D721Med (cell line): ENCODE measurements at places on chromosomes 16 and 17.

- DNase-seq, result no peak
Measured at GRCh38 chr17:15284537-15284936, 19.4 kb upstream of the PMP22 start.

DNA sequence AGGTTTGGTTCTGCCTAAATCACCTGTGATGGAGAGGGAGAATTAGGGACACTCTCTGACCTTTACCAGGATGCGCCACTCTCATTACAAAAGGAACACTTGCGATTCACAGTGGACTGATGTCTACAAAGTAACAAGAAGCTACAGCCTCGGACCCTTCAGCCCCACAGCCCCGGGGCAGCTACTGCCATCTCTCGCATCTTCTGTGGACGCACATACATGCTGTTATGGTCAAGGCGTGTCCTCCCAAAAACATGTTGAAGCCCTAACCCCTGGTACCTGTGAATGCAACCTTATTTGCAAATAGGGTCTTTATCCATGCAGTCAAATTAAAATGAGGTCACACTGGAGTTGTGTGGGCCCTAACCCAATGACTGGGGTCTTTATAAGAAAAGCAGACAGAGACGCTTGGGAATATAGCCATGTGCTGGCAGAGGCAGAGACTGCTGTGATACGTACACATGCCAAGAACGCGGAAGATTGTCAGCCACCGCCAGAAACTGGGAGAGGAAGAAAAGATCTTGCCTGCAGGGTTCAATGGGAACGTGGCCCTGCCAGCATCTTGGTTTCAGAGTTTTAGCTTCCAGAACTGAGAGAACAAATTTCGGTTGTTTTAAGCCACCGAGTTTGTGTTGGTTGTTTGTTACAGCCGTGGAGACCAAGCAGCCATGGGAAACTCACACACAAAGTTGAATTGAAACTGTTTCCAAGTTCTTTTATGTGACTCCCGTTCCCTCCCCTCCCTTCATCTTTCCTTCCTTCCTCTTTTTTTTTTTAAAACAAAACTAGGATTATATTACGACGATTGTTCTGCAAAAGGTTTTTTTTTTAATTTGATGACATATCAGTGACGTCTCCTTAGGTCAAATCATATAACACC, 23.1 kb downstream of the ATP2C2 start:
- no peak for DNase-seq

- DNase-seq, result no peak
Measured at GRCh38 chr17:43526886-43527648, 19.1 kb downstream of the ETV4 start.

DNA sequence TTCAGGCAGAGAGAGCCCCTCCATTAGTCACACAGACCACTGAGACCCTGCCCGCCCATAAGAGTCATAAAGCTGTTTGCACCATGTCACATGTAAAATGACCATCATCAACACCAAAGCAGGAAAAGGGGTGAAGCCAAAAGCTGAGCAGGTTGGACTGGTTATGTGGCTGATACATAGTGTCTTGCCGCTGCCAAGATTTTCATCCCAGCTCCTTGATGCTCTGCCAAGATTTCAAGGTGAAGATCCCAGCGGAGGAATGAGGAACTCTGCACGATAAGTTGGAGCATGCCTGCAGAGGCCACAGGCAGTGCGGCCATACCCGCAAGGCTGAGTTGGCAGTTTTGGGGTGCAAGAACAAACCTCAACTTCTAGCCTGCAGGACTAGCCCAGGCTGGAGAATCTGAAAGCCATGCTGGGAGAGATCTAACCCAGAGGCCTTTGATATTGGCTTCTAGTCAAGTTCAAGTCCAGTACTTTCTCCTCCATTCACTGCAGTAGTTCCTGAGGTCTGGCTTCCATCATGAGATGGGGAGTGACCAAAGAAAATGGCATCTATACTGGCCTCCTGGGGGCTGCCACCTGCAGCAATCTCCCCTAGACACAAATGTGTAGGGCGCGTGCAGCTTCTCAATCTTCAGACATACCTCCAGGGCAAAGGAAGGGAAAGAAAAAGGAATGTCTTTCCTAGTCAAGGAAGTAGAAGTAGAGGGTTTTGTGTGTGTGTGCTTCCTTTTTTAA, 79.7 kb upstream of the NOL11 start:
- no peak for DNase-seq

GRCh38 chr17:59331929-59332748, 684 bp downstream of the YPEL2 start:
- no peak for DNase-seq

DNA sequence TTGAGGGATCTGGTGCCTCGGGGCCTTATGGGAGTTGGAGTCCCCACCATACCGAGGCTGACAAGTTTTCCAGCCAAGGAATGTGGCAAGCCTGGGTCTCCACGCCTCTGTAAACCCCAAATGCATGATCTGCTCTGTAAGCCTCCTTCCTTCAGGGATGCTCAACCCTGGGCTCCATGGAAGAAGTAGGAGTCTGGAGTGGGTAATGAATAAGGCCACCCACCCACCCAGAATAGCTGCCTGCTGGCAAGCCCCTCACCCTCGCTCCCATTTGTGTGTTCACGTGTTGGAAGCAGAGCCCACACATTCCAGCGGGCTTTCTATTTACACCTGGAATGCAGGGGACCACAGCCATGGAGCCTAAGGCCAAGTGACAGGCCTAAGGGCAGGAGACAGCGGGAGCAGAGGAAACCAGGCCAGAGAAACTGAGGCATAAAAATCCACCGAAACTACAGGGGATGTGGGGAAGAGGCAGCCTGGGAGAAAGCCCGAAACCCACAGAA, 4.4 kb downstream of the DLG4 start:
- DNase-seq, result peak; percentile 82

DNA sequence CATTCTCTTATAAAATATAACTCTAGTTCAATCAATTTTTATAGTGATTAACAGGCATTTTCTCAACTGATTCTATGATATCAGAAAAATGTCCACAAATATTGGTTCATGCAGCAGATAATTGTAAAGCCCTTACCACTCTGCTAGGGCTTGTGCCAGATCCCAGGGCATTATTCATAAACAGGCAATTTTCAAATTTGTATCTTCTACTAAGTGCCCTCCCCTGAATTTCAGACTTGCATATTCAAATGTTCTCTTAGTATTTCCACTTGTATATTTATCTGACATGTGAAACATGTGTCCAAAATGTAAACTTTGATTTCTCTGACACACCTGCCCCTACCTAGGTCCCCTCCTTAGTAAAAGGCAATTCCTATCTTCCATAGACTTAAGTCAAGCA, 9.3 kb downstream of the CPHXL2 start:
- no peak for DNase-seq
